Right renal cortex interstitium (tissue), 3 donors: ENCODE measurements at places on chromosomes 12 and 14.

DNA sequence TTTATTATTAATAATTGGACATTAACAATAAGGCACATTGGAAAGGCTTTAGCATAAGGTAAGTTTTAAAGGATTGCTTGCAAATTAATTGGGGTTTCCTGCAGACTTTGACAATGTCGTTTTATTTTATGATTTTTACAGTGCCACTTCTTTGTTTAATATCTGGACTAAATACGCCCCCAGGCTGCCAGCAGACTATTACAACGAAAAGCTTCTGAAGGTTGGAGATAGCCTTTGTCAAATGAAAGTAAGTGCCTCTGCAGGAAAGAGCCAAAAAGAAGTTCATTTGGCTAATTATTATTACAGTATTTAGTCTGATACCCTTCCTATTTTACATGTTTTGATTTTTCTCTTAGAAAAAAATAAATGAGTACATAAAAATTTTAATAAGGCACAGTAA, 11.3 kb downstream of the CFAP54 start:
- no peak for DNase-seq

- DNase-seq, result no peak
Observed at GRCh38 chr12:76549131-76549530, 10.4 kb downstream of the OSBPL8 start.

DNA sequence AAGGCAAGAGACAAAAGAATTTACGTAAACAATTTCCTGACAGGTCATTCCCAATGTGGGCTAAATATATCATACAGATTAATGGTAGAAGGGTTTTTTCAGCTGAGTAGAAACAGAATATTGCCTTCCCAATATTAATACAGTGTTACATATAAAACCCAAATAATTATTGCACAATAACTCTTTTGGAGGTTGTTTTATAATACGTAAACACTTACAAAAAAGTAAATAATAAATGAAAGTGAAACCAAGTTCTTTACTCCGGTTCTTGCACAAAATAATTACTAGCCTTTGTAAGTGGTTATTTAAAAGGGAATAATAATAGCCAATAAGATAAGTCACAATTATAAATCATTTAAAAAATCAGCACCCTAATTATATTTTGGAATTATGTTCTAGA, 118.6 kb upstream of the SSTR1 start:
- DNase-seq, result no peak

DNA sequence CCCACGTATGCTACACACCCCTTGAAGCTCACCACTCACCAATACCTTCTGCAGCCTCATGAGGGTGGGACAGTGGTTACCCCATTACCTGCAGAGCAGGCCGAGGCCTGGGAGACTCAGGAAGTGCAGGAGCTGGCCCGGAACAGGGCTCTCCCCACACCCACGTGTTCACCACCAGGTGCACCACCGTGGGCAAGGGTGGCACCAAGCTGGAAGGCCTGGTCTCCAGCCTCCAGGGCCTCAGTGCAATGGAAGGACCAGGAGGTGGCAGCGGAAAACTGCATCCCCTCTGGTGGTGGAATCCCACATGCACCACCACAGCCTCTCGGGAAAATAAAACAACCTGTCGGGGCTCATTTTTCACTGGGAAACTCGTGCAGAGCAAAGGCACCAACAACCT, 36.4 kb downstream of the ITPK1 start:
- no peak for DNase-seq

DNA sequence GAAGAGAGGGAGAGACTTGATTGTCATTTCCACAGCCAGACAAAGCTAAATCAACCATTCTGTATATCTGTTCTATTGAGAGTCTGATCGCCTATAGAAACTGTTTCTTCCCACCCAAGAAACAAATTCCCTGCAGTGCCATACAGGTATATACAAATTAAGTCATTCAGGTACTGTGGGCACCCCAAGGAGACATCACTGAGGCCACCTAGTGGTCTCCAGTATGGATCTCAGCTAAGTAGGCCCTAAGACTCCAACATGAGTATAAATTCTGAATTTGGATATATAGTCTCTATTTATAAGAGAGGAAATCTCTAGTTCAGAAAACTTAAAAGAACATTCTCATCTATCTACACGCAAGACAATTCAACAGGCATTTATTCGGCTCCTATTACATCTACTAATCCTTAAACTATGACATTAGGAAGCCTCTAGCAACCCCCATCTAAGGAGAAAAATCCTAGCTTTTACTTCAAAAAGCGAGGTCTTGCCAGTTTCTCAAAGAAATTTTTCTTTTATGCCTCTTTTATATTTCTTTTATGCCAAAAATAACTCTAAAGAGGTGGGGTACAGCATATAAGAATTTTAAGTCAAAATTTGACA, 62.6 kb downstream of the DCAF5 start:
- DNase-seq, result no peak

DNA sequence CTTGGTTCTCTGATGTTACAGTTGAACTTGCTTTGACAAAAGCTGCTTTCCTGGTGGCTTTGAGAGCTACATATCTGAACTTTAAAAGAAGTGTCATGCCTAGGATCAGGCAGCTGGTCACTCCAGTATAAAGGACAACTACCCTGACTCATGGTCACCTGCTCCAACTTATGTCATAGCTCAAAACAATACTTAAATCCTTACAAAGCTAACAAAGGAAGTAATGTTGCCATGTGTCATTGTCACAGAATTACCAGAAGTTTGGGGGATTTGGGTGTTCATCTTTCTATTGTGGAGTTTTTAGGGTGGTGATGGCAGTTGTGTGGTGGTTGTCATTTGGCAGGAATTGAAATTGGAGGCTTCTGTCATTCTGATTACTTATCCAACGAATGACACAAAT, 1.8 kb upstream of the TCP11L2 start:
- DNase-seq, result no peak

DNA sequence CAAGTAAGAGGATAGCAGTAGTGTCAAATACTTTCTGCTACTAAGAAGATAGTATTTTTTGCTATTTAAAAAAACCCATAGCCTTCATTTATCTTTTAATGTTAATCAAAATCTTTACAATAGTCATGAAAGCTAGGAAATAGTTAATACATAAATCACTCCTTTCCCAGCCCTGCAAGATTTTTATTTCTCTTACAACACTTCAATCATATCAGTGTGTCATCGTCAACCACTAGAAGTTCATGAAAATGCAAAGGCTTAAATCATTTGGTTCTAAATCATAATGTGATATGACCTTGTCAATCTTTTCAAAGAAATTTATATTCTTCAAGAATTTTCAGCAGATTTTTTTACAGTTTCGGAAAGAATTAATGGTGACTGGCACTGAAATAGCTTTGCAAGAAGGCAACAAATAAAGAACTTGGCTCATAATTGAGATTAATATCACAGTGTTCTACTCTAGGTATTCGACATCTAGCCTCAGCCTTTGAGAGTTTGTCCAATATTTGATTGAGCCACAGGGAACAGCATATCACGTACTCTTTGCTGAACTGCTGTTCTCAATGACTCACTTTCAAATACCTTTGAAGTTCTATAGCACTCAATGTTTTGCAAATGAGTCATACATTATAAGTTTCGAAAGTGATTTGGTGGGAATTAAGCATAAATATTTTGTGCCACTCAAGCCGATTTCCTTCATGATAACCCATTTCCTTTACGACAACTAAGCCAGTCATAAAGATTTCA, 384.0 kb upstream of the FOXG1 start:
- no peak for DNase-seq

- no peak for DNase-seq
Observed at GRCh38 chr14:68182492-68182891, 362.9 kb downstream of the RAD51B start.

DNA sequence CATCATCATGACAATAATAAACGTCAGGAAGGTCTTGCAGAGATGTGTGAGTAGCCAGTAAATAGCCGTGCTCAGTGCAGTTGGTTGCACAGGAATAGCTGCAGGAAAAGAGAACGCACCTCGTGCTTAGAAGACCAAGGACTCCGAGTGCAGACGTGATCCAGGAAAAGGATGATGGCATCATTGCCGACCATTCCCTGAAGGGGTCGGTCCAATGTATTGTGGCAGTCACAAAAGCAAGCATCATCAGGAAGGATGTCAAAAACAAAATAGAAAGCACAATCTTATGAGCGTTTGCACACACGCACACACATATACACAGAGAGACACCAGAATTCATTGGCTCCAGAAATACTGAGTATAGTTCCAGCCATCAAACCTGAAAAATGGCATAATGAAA, 12.8 kb downstream of the DUSP6 start:
- no peak for DNase-seq

DNA sequence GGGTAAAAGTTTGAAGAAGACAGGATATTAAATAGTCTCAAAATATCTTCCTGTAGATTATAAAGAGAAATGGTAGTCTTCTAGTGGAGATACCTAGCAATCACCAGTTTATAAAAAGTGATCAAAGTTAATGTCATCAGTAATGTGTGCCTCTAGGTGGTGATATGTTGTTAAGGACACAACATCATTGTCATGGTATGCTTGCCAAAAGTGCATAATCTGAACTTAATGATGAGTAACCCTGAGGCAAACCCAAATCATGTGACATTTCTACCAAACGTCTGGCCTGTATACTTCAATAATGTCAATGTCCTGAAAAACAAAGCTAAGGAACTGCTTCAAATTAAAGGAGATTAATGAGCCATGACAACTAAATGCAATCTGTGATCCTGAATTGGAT, 214.7 kb downstream of the PHLDA1 start:
- DNase-seq, result no peak

- no peak for DNase-seq
Observed at GRCh38 chr12:49550693-49551252, 11.9 kb downstream of the KCNH3 start.

DNA sequence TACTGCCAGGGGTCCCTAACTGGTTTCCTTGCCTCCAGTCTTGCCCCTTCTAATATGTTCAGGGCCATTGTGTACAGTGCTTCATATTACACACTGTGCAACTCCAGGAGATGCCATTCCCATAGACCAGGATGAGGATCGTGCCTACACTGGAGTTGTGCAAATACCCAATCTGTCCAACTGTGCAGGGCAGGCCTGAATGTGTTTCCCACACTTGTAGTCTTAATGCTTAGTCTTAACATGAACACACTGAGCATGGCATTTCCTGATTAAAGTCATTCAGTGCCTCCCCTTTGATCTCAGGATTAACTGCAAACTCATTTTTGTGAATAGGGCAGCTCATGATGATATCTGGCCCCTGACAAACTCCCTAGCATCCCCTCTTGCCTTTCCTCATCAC, 165.5 kb downstream of the TTC8 start:
- no peak for DNase-seq

GRCh38 chr14:77023001-77023996, 5.2 kb downstream of the IRF2BPL start:
- no peak for DNase-seq

- no peak for DNase-seq
Observed at GRCh38 chr12:64923536-64923935, 99.1 kb downstream of the TBC1D30 start.

GRCh38 chr12:122527478-122527944, 462 bp downstream of the KNTC1 start:
- DNase-seq, result no peak

GRCh38 chr12:91023326-91024004, 18.7 kb upstream of the EPYC start:
- DNase-seq, result no peak

GRCh38 chr14:96408608-96409007, 16.7 kb downstream of the AK7 start:
- DNase-seq, result no peak

- no peak for DNase-seq
Observed at GRCh38 chr14:55294603-55295002, 23.4 kb downstream of the FBXO34 start.

- DNase-seq, result no peak
Observed at GRCh38 chr14:24432259-24433131, 2.7 kb downstream of the KHNYN start.

- DNase-seq, result no peak
Observed at GRCh38 chr14:37819155-37820015, 224.0 kb downstream of the TTC6 start.

GRCh38 chr12:53505555-53506449, 1.5 kb downstream of the NPFF start:
- no peak for DNase-seq

DNA sequence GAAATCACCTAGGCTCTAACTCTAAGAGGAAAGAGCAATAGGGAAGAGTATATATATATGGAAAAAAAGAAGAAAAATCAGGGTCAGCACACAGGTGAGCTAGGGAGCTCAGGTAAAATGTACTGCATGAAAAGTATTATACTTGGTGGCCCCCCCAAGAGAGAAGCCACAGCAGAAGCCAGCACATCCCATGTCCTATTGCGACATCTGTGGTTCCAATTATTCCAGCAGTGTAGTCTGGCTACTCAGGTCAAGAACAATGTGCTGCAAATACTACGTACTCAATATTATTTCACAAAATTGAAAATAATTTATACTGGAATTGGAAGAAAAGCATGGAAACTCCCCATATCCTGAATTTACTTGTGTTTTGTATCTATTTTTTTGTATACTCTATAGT, 85.5 kb downstream of the CEP83 start:
- DNase-seq, result no peak

- DNase-seq, result no peak
Observed at GRCh38 chr12:1632702-1633101, 3.7 kb downstream of the WNT5B start.

DNA sequence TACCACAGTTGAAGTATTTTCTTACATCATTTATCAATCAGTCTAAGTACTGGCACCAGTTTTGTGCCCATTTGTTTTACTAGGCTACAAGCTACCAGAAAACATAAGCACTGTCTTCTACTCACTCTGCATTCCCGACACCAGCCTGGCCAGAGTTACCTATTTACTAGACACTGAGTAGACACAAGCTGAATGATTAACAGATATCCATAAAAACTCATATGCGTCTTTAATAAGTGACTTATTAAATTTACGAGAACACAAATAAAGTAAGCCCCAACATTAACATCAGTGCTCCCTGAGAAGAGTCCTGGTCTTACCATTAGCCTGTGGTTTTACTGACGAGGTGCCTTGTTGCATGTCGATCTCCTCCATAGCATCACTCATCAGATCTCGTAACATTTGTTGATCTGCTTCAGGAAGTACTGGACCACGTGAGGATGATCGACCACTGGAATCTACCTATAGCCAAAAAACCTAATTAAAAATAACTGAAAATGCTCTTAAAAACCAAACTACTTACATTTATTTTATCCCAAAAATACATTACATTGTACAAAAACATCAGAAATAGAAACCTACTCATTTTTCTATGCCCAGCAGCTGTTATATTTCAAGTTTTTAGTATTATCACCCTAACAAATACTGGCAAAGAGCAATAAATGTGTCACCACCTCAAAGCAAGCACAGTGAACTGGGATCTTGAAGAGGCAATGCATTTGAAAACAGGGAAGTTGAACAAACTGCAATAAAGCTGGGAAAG, 53.3 kb downstream of the BDKRB1 start:
- DNase-seq, result peak; percentile 21
